ENCODE measurements at places on chromosomes 1 and 21.
A peak's percentile ranks its signal among the peaks of the same experiment; 100 is the strongest.

GRCh38 chr1:109538827-109539555 lies 681 bp upstream of the GPR61 start:
- DNase-seq = no peak

DNA sequence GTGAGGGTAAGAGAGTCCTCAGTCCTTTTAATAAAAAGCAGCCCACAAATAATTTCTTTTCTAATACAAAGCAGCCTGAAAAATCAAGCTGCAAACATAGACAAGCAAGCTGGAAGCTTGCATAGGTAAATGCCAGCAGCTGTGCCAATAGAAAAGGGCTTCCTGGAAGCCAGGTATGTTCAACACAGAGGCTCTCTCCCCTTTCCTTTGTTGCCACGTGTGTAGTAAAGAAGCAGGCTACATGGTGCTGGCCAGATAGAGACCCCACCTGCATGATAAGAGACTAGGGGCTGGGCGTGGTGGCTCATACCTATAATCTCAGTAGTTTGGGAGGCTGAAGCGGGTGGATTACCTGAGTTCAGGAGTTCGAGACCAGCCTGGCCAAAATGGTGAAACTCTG lies 50.1 kb upstream of the ERRFI1 start:
- DNase-seq = no peak

- DNase-seq = no peak
Observed at GRCh38 chr1:28097100-28097472, 8.7 kb upstream of the EYA3 start.

- DNase-seq = no peak
Observed at GRCh38 chr1:43153443-43153842, 18.6 kb downstream of the EBNA1BP2 start.

- no peak for DNase-seq
Observed at GRCh38 chr21:45167796-45168222, 93.4 kb downstream of the ADARB1 start.

GRCh38 chr1:42456754-42457089 lies 379 bp downstream of the PPCS start:
- DNase-seq = peak; percentile 40

DNA sequence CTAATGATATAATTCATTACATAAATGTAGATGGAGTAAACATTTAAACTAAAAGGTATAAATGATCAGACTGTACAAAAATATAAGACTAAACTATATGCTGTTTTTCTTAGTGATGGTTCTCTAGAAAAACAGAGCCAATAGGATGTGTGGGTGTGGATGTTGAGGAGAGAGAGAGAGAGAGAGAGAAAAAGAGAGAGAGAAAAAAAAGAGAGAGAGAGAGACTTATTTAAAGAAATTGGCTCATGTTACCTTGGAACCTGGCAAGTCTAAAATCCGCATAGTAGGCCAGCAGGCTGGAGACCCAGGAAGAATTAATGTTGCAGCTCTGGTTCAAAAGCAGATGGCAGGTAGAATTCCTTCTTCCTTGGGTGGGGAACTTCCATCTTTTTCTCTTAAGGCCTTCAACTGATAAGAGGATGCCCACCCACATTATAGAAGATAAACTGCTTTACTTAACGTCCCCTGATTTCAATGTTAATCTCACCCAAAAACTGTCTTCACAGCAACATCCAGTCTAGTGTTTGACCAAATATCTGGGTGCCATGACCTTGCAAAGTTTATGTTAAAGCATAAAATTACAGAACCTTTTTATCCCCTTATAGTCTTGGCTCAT lies 74.3 kb upstream of the KCNJ15 start:
- DNase-seq = no peak

GRCh38 chr1:21700094-21700493 lies 30.9 kb upstream of the RAP1GAP start:
- no peak for DNase-seq

GRCh38 chr1:181423301-181423918 lies 59.9 kb upstream of the CACNA1E start:
- DNase-seq = peak; percentile 49

DNA sequence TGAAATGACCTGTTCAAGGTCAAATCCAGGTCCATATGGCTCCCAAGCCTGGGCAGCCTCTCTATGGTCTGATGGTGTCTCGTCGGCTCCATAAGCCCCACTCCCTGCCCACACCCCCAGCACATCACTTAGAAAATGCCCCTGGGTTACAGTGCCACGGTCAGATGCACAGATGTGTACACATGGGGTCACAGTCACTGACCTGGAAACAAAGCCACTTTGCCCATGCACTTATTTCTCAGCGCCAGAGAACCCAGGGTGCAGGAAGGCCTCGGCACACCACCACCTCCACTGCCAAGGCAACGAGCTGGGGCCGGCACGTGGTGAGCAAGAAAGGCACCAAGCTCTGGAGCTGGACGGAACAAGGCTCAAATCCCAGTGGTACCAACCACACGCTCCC lies 24.7 kb downstream of the IFFO2 start:
- no peak for DNase-seq

GRCh38 chr1:198879711-198880306 lies 241.0 kb downstream of the PTPRC start:
- no peak for DNase-seq

DNA sequence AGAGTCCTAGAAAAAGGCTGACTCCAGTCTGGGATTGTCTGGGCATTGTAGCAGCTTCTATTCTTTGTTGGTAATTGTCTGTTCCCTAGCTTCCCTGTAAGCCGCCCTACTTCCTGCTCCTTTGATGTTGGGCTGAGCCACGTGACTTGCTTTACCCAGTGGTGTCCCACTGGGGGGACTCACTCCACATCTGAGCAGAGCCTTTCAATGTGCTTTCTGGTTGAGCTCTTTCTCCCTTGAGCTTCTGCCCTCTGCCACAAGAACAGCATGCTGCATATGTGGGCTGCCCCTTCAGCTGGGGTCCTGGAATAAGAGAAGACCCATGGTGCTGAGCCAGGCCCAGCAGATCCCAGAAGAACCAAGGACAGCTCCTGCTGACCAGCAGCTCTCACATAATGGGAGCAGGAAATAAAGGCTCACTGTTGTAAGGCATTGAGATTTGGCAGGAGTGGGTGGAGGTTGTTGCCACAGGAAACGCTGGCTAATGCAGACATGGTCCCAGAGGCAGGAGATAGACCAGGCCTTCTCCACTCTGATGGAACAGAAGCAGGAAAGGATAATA lies 276.3 kb upstream of the GJB5 start:
- no peak for DNase-seq

DNA sequence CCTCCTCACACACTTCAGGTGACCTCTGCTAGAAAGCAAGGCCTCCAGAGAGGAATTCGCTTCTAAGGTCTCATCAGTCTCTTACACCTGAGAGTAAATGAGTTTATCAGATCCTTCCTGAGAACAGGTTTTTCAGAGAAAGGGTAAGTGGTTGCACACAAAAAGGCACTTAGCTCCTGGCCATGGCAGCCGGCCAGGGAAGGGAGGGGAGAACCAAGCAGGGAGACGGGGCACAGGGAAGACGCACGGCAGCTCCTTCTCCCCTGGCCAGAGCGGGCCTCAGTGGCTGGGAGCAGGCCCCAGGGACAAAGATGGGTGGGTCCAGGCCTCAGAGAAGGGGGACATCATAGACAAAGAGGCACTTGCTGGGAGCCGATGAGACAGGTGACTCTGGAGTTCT lies 3.6 kb upstream of the TNNT2 start:
- no peak for DNase-seq

- no peak for DNase-seq
Observed at GRCh38 chr1:29465755-29466154, 229.4 kb downstream of the PTPRU start.

- no peak for DNase-seq
Observed at GRCh38 chr1:234001817-234002216, 97.3 kb downstream of the SLC35F3 start.

- DNase-seq = no peak
Observed at GRCh38 chr1:42085596-42085995, 67.6 kb upstream of the GUCA2B start.

GRCh38 chr1:234772345-234773147 lies 162.6 kb upstream of the IRF2BP2 start:
- DNase-seq = peak; percentile 76

DNA sequence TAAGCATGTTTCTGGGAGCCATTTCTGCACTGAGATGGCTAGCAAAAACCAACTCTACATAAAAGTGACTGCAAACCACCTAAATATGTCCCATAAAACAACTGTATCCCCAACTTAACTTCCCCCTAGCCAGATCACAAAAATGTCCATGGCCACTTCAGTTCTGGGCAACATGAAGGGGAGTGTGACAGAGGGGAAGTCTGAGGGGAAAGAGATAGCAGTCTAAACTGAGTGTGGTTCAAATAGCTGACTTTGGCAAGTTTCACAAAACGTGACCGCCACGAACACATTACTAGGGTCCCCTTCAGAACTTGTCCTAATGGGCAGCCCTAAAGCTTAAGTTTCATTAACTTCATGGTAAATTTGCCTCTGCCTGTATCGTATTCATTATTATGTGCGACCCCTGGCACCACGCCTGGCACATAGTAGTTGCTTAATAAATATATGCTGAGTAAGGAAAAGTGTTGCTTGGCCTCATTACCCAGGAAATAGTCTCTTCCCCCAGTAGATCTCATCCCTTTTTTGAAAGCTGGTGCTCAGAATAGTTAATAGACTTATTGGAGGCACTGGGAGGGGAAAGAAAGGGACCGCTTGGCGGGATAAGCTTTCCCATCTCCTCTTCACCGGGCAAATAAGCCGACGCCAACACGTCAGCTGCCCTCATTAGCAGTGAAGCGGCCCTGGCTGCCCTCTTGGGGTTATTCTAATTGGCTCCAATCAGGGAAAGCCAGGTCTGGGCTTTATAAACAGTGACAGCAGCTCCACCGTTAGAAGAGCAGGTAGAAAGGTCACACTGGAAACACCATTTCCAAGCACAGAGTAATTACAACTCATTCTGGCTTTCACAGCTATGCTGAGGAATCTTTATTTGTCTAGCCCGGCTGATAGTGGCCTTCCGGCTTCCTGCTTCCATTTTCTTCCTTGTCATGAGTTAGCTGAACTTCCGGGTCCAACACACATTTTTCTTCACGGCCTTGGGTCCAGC lies 122.1 kb downstream of the LRIG2 start:
- no peak for DNase-seq

DNA sequence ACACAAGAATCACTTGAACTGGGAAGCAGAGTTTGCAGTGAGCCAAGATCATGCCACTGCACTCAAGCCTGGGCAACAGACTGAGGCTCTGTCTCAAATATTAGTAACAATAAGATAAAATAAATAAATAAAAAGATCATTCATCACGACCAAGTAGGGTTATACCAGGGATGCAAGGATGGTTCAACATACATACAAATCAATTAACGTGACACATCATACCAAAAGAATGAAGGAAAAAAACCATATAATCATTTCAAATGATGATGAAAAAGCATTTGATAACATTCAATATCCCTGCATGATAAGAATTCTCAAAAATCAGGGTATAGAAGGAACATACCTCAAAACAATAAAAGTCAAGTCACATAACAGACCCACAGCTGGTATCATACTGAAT lies 38.3 kb downstream of the PHTF1 start:
- DNase-seq = no peak

DNA sequence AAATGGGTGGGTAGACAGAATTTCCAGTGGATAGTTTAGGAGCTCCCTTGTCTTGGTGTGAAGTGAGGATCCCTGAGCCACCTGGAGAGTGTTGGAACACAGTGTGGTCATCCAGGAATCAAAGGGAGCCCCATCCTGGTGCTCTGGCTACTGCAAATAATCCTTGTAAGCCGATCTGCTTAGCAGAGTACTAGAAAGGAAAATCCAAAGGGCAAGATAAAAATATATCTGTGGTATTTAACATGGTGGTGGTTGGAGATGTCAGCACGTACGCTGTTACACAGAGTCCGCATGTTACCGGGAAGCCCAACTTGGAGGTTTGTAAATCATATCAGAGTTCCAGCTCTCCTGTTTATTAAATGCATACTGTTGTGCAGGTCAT lies 39.0 kb downstream of the VANGL1 start:
- no peak for DNase-seq

DNA sequence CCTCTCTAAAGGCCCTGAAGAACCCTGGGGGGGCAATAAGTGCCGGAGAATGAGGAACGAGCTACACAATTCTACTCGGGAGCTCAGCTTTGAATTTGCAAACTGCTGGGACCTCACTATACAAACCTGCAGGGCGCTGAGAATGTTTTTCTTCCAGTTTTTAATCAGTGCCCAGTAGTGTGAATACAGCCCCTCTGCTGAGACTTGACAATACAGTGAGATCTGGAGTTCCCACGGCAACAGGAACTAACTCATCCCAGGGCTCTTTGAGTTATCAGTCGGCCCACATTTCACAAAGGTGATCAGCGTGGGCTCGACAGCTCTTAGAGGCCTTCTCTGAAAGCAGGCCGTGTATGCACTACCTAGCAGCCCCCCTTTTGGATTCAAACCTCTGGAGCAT lies 41.7 kb downstream of the TMEM53 start:
- no peak for DNase-seq

- DNase-seq = no peak
Observed at GRCh38 chr1:27779122-27779521, 6.1 kb downstream of the STX12 start.

DNA sequence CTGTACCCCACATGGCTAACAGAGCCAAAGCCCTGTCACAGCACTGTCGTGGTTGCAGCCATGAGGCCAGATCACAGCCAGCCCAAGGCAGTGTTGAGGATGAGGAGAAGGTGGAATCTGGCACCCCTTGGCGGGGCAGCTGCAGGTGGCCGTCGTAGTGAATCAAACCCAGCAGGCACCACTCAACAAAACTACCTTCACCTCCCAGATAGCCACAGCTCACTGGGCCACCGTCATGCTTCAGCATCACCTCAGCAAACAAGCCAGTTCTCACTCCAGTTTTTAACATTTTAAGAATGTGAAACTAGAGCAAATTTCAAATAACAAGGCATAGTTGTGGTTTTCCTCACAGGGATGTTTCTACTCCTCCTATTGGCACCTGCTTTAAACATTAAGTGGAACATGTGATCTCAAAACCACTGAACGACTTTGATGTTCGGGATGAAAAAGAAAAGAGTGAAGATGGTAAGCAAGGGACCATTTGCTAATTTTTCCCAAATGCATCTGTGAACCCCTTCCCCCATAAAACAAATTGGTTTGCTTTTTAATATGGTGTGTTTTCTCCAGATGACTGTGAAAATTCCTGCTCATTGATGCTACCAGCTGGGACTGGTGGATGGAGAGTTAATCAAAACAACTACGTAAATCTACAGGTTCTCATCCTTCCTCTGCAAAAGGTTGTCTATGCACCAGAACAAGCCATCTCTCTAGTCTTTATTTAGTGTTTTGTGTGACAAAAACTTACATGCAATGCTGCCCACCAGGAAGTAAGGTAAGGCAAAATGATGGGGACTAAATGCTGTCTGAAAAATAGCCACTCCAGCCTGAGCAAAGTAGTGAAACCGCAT lies 45.5 kb downstream of the TOR1AIP2 start:
- no peak for DNase-seq

- DNase-seq = peak; percentile 91
Observed at GRCh38 chr1:94854458-94855306, 34.5 kb downstream of the SLC44A3 start.

GRCh38 chr1:223227031-223227430 lies 84.0 kb upstream of the TLR5 start:
- no peak for DNase-seq

DNA sequence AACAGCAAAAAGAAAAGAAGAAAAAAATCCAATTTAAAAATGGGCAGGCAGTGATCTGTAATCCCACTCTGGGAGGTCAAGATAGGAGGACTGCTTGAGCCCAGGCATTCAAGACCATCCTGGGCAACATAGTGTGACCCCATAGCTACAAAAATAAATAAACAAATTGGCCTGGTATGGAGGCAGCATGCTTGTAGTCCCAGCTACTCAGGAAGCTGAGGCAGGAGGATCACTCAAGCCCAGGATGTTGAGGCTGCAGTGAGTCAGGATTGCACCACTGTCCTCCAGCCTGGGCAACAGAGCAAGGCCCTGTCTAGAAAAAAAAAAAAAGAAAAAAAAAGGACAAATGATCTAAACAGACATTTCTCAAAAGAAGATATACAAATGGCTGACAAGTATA lies 99.6 kb downstream of the EIF4G3 start:
- DNase-seq = no peak

Data from mucosa of gallbladder (tissue), 1 donor.